ENCODE measurements at places on chromosomes 12 and 14.
A peak's percentile ranks its signal among the peaks of the same experiment; 100 is the strongest.

- no peak for DNase-seq
Measured at GRCh38 chr12:4496145-4496838, 42.4 kb upstream of the RAD51AP1 start.

DNA sequence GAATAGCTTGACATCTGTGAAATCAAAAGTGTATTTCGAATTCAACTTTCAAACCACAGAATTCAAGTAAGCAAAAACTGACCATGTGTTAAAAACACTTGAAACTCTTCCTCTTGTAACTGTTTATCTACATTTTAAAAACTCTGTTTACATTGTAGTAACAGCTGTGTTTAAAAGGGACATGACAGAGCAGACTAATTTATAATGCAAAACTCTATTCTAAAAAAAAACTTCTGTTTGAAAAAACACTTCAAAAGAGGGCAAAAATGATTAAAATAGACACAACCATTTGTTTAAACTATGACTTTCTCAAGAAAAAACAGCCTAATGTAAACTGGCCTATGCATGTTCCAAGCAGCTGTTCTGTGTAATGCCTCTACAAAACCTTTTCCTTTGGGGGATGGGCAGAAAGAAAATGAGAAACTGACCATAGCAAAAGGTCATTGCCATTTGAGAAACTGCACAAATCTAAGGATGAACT lies 149.1 kb upstream of the HMGA2 start:
- DNase-seq: no peak

GRCh38 chr12:88833641-88834116 lies 253.4 kb upstream of the KITLG start:
- DNase-seq: no peak

DNA sequence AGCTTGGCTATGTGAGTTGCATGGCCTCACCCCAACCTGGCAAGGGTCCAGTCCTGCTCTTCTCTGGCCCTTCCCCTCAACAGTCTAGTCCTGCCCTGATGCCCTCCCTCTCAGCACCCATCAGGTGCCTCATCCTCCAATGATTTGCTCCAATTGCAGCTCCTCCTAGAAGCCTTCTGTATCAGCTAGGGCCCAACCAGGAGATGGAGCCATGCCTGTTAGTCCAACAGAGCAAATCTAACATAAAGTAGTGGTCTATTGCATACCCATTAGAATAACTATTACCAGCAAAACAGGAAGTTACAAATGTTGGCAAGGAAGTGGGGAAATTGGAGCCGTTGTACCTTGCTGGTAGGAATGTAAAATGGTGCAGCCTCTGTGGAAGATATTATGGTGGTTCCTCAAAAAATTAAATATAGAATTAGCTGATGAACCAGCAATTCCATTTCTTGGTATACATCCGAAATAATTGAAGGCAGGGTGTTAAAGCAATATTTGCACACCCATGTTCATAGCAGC lies 163.5 kb downstream of the VRK1 start:
- no peak for DNase-seq

DNA sequence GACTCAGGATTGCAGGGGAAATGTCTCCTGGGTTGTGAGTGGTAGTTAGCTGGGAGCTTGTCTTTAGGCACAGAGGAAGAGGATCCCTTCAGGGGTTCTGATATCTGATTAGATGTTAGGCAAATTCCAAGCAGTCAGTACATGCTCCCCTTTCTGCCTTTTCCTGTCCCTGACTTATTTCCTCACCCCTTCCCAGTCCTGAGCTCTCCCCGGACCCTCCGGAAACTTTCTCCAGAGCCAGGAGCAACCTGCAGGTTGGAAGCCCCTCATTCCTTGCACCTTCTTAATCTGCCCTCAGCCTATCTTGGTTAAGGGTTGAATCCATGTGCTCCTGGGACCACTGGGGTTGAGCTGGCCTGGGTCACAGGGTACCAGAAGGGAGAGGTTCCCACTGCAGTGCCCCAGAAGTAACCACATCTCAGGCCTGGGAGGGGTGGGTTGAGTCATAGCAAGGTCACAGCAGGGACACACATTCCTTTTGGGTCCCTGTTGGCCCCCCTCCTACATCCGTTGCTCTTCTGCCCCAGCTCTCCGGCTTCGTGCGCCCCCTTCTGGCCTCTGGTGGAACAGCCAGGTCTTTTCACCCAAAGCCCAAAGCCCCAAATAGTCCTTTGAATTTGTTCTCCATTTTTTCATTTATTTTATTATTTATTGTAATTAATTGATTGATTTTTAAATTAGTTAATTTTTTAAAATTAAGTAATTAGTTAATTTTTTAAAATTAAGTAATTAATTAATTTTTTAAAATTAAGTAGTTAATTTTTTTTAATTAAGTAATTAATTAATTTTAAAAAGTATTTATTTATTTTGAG lies 1.8 kb downstream of the IGFBP6 start:
- peak; percentile 60 for DNase-seq

All from substantia nigra (tissue), 51 donors.